ENCODE measurements at places on chromosomes 11 and 22. TPM values are rescaled to one million over a fixed set of nuclear protein-coding genes. Genes with fewer than 3 reads are reported as not detected.
A peak's percentile ranks its signal among the peaks of the same experiment; 100 is the strongest.

Gene OR5B12
- not detected for total RNA-seq

DNA sequence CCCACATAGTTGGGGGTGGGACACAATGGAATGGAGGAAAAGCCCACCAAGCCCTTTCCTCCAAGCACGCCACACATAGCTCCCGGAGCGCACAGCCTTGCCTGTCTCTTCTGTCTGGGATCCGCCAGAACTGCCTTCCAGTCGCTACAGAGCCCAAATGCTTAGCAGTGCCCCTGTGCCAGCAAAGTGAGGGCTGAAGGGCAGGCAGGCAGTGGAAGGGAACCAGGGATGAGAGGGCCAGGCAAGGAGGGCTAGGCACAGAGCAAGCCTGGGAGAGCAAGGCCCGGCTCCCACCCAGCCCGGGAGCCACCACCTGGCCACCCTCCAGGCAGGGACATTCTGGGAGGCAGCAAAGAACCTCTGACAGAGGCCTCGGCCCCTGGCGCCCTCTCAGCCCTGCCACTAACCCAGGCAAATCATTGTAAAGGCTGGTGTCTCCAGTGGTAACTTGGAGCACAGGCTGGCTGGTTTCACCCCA lies 32.5 kb downstream of the PPP2R1B start:
- peaks cover 6% of the 10 kb centered on the region for H3K36me3 ChIP-seq
- no peak overlapping the region for H3K4me3 ChIP-seq

Gene CHRM1
- not detected for total RNA-seq

- no peak within 1 kb of the TSS for H3K27ac ChIP-seq
- peaks cover 24% of the 10 kb centered on the region for H3K4me1 ChIP-seq
- DNase-seq = no peak
Measured at GRCh38 chr11:17351510-17352176, at the start of gene NCR3LG1. TSS of gene NCR3LG1 (plus strand) at chr11:17351800. CDS start at chr11:17351970, 170 bp downstream.

DNA sequence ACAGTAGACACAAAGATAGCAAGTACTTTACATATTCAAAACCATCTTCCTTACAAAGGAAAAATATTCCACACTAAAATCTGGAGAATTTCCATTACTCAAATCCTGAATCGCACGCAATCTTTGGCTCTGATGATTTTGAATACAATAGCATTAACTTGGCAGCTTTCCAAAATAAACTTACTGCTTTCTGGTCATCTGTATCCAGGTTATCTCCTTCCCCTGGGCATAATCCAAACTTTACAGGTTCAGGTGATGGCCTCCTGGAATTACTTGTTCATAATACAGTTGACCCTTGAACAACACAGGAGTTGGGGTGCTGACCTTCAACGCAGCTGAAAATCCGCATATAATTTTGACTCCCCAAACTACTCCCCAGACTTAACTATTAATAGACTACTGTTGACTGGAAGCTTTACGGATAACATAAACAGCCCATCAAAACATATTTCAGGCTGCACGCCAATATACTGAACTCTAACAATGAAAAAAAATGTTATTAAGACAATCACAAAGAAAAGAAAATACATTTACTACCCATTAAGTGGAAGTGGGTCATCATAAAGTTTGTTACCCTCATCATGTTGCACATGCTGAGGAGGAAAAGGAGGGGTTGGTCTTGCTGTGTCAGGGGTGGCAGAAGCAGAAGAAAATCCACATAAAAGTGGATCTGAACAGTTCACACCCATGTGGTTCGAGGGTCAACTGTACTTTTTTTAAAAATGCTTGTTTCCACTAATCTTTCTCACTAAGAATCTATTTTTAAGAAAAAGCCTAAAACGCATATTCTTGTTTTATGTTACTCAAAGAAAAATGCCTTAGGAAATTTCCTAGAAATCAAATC lies 6.5 kb downstream of the MTMR2 start:
- peaks cover 26% of the 10 kb centered on the region for H3K4me1 ChIP-seq
- DNase-seq = no peak
- no peaks in the 10 kb centered on the region for H3K27me3 ChIP-seq
- H3K27ac ChIP-seq = peak overlapping the region; percentile 42

- H3K27me3 ChIP-seq = no peaks in the 10 kb centered on the region
- no peak overlapping the region for H3K4me3 ChIP-seq
- peaks cover 38% of the 10 kb centered on the region for H3K4me1 ChIP-seq
- peak overlapping the region; percentile 35 for H3K27ac ChIP-seq
- no peaks in the 10 kb centered on the region for H3K36me3 ChIP-seq
- DNase-seq = no peak
Measured at GRCh38 chr11:73576185-73576614, 21.7 kb downstream of the FAM168A start.

- H3K36me3 ChIP-seq = no peaks in the 10 kb centered on the region
- no peak overlapping the region for H3K27ac ChIP-seq
- H3K4me3 ChIP-seq = no peak overlapping the region
- no peak for DNase-seq
Measured at GRCh38 chr22:44610071-44610470, 91.9 kb upstream of the PRR5 start.

GRCh38 chr22:38853196-38853651 lies 9.4 kb upstream of the NPTXR start:
- no peak for DNase-seq
- H3K27ac ChIP-seq = no peak overlapping the region

Gene MUC2
- total RNA-seq = not detected

DNA sequence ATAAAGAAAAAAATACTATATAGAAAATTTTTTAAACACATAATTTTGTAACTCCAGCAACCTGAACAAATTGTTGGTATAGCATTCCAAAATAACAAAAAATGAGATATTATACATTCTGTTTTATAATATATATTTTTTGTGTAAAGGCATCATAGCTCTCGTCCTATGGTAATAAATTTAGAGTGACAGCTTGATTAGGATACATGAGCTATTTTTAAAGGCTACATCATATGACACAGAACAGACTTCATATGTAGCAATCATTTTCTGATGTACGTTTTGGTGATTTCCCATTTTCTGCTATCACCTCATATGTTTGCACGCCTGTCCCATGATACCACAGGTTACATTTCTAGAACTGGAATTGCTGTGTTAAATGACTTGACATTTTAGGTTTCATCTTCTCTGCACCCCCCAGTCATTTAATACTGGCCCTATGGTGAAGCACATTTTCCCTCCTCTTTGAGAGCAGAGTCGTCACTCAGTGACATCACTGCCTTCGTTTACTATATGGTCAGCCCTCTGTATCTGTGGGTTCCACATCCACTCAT lies 19.5 kb downstream of the PC start:
- H3K36me3 ChIP-seq = peaks cover 7% of the 10 kb centered on the region
- H3K4me1 ChIP-seq = no peaks in the 10 kb centered on the region
- H3K4me3 ChIP-seq = no peak overlapping the region
- DNase-seq = no peak

GRCh38 chr11:12906501-12906900 lies 102.6 kb upstream of the RASSF10 start:
- H3K4me3 ChIP-seq = no peak overlapping the region
- no peak overlapping the region for H3K27ac ChIP-seq
- 0 out of 2 replicates have a peak, but pooled peaks cover 7% of the 10 kb centered on the region for H3K27me3 ChIP-seq
- peaks cover 17% of the 10 kb centered on the region for H3K4me1 ChIP-seq
- H3K36me3 ChIP-seq = peaks cover 38% of the 10 kb centered on the region
- DNase-seq = no peak

Gene SHANK2
- 10.7 TPM for total RNA-seq

DNA sequence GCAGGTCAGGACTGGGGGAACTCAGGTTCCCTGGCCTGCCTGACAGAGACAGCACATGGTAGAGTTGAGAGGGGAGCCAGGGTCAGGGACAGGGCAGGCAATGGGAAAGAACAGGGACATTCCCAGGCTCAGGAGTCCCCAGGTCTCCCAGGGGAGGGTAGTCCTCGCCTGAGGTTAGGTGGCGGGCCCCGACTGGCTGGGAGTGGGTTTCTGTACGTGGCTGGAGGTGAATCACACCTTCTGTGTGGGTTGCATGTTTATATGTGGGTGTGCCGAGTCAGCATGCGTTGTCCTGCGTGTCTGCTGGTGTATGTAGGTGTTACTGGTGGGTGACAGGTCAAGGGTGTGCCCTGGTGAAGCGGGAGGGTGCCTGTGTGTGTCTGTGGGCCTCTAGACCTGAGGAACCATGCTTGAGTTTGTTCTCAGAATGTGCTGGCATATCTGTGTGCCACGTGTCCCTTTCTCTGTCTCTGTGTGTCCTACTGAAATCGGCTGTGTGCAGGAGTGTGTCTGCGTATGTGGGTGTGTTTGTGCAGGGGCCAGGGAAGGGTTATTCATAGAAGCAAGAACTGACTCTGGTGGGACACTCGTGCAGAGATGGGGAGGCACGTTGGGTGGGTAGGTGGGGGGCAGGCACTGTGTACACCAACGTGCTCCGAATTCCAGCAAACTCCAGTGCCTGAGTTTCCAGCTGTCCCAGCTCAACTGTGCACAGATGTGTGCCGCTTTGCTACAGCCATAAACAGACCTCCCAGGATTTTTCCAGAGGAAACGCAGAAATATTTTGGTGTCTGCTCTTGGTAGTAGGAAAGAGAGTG lies 23.8 kb upstream of the OAF start:
- DNase-seq = peak; percentile 3
- peaks cover 12% of the 10 kb centered on the region for H3K4me1 ChIP-seq
- no peaks in the 10 kb centered on the region for H3K36me3 ChIP-seq
- no peak overlapping the region for H3K4me3 ChIP-seq

Gene IZUMO1R
- not detected for total RNA-seq

- no peak overlapping the region for H3K27ac ChIP-seq
- H3K36me3 ChIP-seq = no peaks in the 10 kb centered on the region
- H3K4me3 ChIP-seq = no peak overlapping the region
- no peak for DNase-seq
- H3K27me3 ChIP-seq = no peaks in the 10 kb centered on the region
Measured at GRCh38 chr11:69249311-69250185, 44.4 kb upstream of the MYEOV start.

DNA sequence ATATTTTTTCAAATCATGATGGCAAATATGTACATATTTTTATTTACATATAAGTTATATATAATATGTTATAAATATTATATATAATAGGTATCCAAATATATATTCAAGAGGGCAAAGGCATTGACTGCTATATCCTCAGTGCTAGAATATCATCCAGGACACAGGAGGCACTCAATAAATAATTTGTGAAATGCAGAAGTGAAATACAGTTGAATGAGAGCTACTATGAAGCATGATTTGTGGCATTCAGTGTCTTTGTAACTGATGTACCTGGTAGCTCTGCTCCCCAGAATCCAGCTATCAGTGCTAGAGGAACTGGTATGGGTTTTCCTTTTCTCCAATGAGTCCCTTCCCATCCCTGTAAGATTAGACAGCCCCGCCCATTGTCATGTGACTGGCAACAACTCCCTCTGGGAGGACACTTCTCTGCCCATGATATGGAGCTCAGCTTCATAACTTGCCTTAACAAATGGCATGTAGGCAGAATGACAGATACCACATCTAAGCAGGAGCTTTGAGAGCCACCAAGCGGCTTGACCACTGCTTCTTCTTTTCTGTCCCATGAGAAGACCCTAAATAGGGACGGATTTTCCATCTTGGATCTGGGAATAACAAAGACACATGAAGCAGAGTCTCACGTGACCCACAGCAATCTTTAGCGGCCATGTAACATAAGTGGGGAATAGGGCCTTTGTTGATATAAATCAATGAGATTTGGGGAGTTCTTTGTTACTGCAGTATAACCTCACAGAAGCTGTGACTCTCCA lies 10.2 kb upstream of the CD82 start:
- H3K27me3 ChIP-seq = no peaks in the 10 kb centered on the region
- H3K36me3 ChIP-seq = no peaks in the 10 kb centered on the region
- H3K4me1 ChIP-seq = no peaks in the 10 kb centered on the region

DNA sequence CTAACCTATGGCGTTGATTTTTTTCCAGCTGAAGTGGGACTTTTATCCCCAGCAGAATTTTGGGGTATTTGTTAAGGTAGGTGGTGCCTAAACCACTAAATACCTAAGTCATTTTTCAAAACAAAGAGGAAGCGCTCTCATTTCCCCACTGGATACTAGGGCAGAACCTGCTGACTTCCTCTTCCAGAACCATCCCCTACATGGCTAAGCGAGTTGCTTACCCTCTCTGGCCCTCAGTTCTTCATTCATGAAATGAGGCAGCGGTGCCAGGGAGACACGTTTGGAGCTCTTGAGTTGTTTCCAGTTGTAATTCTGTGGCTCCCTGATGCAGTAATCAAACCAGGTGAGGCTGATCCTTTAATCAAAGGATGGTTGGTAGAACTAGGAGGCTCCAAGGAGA lies 10.0 kb upstream of the MTMR3 start:
- DNase-seq = peak; percentile 21
- no peak overlapping the region for H3K4me3 ChIP-seq
- no peaks in the 10 kb centered on the region for H3K27me3 ChIP-seq
- no peak overlapping the region for H3K27ac ChIP-seq

Gene MLC1
- 0.03 TPM for total RNA-seq

DNA sequence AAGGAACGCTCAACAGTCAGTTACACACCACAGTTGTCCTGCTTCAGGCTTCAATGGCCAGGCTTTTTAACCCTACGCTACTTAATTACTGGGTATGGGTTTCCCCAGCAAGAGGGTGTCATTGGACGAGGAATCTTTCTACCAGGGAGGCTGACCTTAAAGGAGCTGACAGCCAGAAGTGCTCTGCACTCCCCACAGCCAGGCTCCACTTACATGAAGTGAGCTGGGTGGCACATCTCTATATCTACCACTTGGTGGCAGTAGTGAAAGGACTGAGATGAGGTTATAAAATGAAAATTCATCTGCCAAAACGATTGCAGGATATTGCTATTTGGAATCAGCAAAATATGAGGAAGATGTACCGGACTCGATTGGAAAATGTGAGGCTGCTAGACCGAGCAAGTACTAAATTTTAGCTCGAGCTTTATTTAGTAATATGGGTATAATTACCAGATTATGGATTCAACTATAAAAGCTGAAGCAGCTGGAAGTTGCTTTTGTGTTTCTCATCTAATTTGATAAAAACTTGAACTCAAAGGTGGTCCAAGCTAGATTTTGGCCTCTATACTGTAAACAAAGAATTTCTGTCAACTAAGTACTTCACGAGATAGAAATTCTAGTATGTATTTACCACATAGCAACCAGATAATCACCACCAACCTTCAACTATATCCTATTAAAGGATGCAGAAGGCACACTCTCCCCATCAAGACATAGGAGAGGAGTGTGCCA lies 53.9 kb upstream of the CEP126 start:
- H3K36me3 ChIP-seq = no peaks in the 10 kb centered on the region
- no peak overlapping the region for H3K27ac ChIP-seq
- no peaks in the 10 kb centered on the region for H3K27me3 ChIP-seq
- peaks cover 11% of the 10 kb centered on the region for H3K4me1 ChIP-seq
- H3K4me3 ChIP-seq = no peak overlapping the region

Gene POLD3
- 11.2 TPM for total RNA-seq

Gene KRTAP5-1
- not detected for total RNA-seq

- H3K4me1 ChIP-seq = peaks cover 55% of the 10 kb centered on the region
- peak overlapping the region; percentile 60 for H3K27ac ChIP-seq
- H3K27me3 ChIP-seq = no peaks in the 10 kb centered on the region
- DNase-seq = no peak
- peaks cover 32% of the 10 kb centered on the region for H3K36me3 ChIP-seq
- peak overlapping the region; percentile 45 for H3K4me3 ChIP-seq
Measured at GRCh38 chr11:33701302-33702230, 940 bp upstream of the C11orf91 start.

Gene NCF4
- total RNA-seq = not detected

GRCh38 chr11:27216270-27217149 lies 146.5 kb downstream of the CCDC34 start:
- H3K4me3 ChIP-seq = no peak overlapping the region
- H3K27ac ChIP-seq = no peak overlapping the region
- DNase-seq = no peak
- H3K4me1 ChIP-seq = peaks cover 82% of the 10 kb centered on the region
- H3K36me3 ChIP-seq = no peaks in the 10 kb centered on the region

Measured in SJSA1 (cell line).